Eye (tissue), 1 donor: ENCODE measurements at places on chromosomes 5 and 9.

- DNase-seq = peak; percentile 67
Measured at GRCh38 chr5:167348251-167348926, 943.1 kb upstream of the WWC1 start.

DNA sequence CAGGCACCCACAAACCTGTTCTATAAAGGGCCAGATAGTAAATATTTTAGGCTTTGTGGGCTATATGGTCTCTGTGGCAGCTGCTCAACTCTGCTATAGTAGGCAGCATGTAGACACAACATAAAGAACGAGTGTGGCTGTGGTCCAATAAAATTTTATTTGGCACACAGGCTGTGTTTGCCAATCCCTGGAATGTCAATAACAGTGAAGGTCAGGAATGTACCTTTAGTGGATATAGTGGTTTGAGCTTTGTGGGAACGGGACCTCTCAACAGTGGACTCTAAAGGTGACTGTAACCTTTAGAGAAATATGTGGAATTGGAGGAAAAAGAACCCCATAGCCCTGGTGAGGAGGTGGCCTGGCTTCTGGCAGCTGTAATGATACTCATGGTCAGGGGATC is 145.2 kb downstream of the MAST4 start:
- no peak for DNase-seq

DNA sequence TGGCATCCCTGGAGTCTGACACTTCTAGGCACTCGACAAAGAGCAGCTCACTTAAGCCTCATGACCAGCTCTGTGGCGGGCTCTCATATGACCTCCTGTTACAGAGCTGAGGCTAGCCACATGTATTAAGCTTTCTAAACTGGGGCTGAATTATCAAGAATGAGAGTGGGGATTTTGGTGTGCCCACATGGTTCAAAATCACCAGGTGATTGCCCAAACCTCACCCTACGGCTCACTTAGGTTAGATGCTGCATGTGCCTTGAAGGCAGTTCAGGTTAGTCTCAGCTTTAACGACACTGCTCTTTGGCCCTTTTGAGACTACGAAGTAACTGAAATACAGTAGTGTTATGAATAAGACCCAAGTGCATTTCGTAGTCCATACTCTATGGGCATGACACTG is 39.4 kb upstream of the SMIM32 start:
- DNase-seq = no peak

GRCh38 chr5:18159331-18159730 is 525.1 kb downstream of the TAF11L14 start:
- no peak for DNase-seq

DNA sequence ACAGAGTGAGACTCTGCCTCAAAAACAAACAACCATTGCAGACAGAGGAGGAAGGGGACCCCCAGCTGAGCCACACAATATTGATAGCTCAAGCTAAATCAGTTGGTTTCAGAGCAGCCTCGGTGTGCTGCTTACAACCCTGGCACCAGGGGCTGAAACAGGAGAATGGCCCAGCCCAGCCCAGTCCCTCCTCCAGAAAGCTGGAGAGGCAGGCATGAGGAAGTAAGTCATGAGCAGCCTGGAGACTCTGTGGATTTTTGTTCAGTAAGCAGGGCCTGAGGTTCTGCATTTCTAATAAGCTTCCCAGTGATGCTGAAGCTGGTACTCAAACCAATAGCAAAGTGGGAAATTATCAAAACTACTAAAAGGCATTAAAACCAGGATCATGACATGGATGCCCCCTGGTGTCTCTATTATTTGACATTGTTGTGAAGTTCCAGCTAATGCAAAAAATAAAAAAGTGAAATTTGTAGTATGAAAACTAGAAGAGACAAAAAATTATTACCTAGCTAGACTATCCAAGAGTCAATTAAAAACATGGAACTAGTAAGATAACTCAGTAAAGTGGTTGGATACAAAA is 14.2 kb downstream of the PRRT1B start:
- DNase-seq = no peak

GRCh38 chr5:128775558-128775957 is 189.7 kb upstream of the SLC27A6 start:
- DNase-seq = no peak

DNA sequence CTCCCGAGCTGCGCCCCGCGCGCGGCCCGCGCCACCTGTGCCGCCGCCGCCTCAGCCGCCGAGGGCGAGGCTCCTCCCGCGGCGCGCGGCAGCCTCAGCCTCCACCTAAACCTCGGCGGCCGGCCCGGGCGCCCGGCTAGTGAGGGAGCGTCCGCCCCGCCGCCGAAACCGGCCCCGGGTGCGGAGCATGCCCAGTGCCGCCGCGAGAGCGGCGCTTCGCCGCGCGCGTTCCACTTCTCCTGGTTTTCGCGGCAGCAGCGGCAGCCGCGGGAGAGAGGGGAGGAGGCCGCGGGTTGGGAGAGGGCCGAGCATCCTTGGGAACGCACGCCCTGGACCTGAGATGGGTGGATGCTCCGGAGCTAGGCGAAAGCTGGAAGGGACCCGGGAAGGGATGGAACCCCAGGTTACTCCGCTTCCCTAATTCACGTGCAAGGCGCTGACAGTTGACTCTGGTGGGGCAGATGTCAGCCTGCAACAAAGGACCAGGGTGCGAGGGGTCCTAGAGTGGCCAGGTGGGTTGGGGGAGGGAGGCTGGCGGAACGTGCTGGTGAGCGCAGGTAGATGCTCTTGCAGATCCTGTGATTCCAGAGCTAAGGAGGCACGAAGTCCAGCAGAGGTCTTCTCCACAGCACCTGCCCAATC is at the start of gene CTNND2:
TSS of gene CTNND2 (minus strand) at position 182 of the 642 bp plus-strand sequence. CDS start 593 bp downstream, outside the sequence.
- peak; percentile 95 for DNase-seq

DNA sequence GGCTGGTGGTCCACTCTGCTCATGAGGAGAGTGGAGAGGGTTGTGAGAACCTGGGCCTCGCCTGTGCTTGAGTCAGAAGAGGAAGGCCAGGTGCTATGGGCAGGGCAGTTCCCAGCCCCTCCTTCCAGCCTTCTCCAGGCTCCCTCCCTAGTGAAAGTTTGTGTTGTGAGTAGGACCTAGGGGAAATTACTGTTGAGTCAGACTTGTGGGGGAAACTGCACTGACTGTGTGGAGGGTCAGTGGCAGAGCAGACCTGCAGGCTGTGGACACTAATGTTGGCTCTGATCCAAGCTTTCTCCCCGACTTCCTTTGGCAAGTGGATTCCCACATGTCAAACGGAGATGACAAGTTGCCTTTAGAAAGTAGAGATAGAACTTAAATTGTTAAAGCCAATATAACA is 102.6 kb downstream of the ARHGAP26 start:
- DNase-seq = no peak

DNA sequence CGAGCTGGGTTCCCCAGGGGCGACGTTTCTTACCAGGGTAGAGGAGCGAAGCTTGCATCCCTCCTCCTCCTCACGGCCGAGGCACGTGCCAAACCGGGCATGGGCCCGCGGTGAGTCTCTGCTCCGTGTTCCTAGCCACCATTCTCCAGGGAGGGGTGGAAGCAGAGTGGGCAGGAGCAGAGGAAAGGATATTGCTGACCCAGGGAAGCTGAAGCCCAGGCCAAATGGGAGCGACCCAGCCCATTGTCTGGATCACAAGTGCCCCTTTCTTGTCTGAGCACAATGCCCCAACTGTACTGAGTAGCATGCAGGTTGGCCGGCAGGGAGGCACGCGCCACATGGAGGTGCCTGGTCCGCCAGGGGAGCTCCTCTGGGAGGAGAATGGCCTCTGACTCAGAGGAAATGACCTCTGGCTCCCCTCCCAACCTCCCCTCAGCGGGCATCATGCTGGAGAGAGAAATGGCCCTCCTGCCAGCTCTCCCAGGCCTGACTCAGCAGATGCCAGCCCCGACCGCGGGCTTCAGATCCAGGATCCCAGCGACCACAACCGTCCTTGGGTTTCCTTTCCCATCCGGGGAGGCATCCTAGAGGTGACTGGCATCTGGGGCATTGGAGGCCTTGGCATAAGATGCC is 1.1 kb downstream of the PRR7 start:
- peak; percentile 82 for DNase-seq

DNA sequence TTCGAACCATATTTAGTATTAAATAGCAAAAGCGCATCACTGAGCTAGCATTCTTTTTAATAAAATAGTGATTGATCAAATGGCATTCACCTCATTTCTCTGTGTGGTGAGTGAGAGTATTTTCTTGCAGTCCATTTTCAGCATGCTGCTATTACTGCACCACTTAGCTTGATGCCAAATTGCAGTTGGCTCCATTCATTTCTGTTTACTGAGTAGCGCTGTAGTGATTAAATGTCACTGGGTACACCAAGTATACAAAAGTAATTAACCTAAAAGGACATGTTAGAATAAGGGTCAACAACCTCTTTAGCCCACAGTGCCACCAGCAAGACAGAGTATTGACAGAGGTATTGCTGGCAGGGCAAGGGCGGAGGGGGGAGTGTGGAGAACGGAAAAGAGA is 122.0 kb downstream of the TLE4 start:
- peak; percentile 23 for DNase-seq

DNA sequence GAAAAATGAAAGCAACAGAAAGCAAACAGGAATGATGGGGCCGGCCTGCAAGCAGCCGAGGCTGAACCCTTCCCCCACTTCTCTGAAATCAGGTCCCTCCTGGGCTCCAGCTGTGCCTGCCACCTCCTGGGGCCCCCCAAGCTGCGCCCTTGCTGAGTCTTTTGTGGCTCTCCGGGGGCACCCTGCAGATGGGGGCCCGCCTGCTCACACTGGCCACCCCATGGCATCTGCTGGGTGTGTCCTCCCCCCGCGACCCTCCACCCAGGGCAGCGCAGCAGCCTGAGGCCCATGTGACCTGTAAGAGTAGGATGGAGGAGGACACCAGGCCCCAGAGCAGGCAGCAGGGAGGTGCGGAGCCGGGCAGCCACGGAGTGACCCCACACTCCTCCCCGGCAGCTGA is 5.7 kb downstream of the GPSM1 start:
- DNase-seq = no peak

GRCh38 chr9:133374612-133375115 is 1.2 kb downstream of the SURF4 start:
- no peak for DNase-seq

DNA sequence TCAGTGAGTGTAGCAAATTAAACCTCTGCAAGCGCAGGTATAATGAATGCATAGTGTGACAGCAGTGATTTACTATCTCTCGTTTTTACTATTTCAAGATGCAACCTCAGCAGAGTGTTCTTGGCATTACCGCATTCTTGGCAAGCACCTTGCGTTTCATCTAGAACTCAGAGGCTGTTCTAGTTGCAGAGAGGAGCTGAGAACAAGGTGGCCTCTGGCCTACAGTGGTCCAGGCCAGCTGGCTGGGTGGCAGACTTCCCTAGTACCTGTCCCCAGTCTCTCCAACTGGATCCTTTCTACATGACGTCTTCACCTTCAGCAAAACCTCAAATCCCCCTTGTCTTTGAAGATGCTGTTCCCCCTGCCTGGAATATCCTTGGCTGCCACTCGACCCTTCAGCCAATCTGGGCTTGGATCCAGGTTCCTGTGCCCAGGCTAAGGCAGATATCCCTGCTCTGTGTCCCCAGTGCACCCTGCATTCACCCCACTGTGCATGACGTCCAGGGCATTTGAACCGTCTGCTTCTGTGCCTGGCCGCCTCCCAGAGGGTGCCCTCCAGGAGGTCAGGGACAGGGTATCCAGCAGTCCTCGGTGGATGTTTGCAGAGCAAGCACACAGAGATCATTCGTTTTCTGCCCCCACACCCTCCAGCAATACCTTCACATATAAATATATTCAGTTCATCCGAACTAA is 120.4 kb upstream of the CPEB4 start:
- DNase-seq = no peak

- DNase-seq = no peak
Measured at GRCh38 chr5:83494087-83494620, 22.6 kb downstream of the VCAN start.

GRCh38 chr9:13556656-13557055 is 277.2 kb upstream of the MPDZ start:
- DNase-seq = no peak

GRCh38 chr5:74016373-74016772 is 390.4 kb downstream of the ARHGEF28 start:
- no peak for DNase-seq

- DNase-seq = peak; percentile 86
Measured at GRCh38 chr5:139709582-139710318, 61.6 kb downstream of the CXXC5 start.

GRCh38 chr5:141077826-141078225 is 16.6 kb upstream of the PCDHB2 start:
- DNase-seq = no peak
